Activated CD4-positive, alpha-beta memory T cell treated with anti-CD3 and anti-CD28 coated beads, Interleukin-2, amount 10 ng/mL, durations not matched to agents 7 days and 5 days (primary cell): ENCODE measurements at places on chromosomes 7 and 10.

DNA sequence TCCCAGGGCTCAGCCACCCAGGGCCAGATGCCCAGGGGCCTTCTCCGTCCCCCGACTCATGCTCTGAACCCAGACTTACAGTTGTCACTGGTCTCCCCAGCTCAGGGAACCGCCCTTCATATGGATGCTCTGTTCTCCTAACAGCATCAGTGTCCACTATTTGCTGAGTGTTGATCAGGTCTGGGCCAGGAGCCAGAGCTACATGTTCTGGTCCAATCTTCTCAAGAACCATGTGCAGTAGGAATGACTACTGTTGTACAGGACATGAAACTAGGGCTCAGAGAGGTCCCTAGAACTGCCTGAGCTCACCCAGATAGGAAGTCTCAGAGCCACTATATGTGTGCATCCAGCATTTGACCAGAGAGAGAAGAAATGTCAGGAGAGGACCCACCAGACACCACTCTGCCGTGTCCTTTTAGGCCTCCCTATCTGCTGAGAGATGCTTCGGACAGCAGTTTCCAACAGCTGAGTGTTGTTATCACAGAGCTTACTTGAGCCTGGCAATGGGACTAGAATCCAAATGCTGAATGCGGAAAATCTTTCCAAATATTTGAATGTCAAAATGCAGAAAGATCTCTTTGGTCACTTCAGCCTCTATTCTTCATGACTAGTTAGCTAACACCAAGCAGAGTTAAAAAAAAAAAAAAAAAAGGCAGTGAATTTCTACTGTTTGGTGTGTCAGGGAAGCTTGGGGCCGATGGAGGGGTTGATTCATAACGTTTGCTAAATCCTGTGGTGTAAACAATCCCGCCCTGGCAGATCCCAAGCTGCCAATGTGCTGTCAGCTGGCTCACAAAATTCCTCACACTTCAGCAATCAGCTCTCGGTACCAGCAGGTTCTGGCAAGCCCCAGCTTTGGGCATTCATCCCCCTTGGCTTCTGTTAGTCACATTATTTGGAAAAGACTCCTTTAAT, 246.1 kb downstream of the TNS3 start:
- no peaks in the 10 kb centered on the region for H3K36me3 ChIP-seq
- no peaks in the 10 kb centered on the region for H3K27me3 ChIP-seq
- no peaks in the 10 kb centered on the region for H3K4me1 ChIP-seq
- no peak overlapping the region for H3K4me3 ChIP-seq
- no peak for DNase-seq
- H3K27ac ChIP-seq, result no peak overlapping the region

GRCh38 chr7:133353775-133354174, 100.9 kb downstream of the EXOC4 start:
- H3K27me3 ChIP-seq, result no peaks in the 10 kb centered on the region
- peaks cover 12% of the 10 kb centered on the region for H3K36me3 ChIP-seq
- peaks cover 2% of the 10 kb centered on the region for H3K4me1 ChIP-seq
- H3K27ac ChIP-seq, result no peak overlapping the region

DNA sequence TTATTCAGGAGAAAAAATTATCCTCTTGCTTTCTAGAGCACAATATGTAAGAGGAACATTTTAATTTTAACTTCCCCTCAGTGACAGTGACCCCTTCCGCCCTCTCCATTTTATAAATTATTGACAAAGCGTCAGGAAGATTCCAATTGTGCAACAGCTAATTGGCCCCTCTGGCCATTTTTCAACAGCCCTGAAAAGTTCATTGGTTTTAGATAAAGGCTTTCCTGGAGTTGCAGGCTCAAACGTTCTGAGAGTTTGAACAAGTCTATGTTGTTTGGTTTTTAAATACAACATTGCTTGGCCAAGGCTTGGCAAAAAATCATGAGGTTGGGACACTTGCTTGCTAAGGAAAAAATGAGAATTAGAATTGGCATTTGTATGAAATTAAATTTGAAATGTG, 422.2 kb upstream of the ANKRD30A start:
- H3K27ac ChIP-seq, result no peak overlapping the region
- DNase-seq, result no peak
- H3K27me3 ChIP-seq, result no peaks in the 10 kb centered on the region
- no peaks in the 10 kb centered on the region for H3K4me1 ChIP-seq

GRCh38 chr10:133021963-133022775, 65.6 kb upstream of the ADGRA1 start:
- H3K4me1 ChIP-seq, result no peaks in the 10 kb centered on the region
- H3K27me3 ChIP-seq, result no peaks in the 10 kb centered on the region
- no peak for DNase-seq
- no peak overlapping the region for H3K27ac ChIP-seq

- H3K36me3 ChIP-seq, result no peaks in the 10 kb centered on the region
- H3K27ac ChIP-seq, result peak overlapping the region; percentile 84
- no peaks in the 10 kb centered on the region for H3K27me3 ChIP-seq
- H3K4me3 ChIP-seq, result peak overlapping the region; percentile 74
- peak; percentile 26 for DNase-seq
Observed at GRCh38 chr7:29091715-29092114, 54.6 kb downstream of the CPVL start.
